ENCODE measurements at places on chromosomes 3 and 15.

GRCh38 chr3:63762180-63762579 is 56.9 kb upstream of the C3orf49 start:
- no peak for DNase-seq

GRCh38 chr3:1600700-1601418 is 497.8 kb upstream of the CNTN4 start:
- no peak for DNase-seq

DNA sequence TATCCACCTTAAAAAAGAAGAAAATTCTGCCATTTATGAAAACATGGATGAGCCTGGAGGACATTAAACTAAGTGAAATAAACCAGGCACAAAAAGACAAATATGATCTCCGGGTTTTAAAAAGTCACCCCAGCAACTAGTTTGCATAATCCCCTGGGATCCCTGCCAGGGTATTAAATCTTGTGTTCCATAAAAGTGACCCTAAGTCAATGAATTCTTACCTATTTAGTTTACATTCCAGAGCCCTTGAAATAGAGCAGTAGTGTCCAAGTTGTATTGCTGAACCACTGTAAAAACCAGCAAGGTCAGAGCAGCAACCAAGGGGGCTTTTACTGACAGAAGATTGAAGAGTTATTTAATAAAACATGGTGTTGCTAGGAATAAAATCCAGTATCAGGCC is 716.8 kb upstream of the BCHE start:
- DNase-seq: no peak

DNA sequence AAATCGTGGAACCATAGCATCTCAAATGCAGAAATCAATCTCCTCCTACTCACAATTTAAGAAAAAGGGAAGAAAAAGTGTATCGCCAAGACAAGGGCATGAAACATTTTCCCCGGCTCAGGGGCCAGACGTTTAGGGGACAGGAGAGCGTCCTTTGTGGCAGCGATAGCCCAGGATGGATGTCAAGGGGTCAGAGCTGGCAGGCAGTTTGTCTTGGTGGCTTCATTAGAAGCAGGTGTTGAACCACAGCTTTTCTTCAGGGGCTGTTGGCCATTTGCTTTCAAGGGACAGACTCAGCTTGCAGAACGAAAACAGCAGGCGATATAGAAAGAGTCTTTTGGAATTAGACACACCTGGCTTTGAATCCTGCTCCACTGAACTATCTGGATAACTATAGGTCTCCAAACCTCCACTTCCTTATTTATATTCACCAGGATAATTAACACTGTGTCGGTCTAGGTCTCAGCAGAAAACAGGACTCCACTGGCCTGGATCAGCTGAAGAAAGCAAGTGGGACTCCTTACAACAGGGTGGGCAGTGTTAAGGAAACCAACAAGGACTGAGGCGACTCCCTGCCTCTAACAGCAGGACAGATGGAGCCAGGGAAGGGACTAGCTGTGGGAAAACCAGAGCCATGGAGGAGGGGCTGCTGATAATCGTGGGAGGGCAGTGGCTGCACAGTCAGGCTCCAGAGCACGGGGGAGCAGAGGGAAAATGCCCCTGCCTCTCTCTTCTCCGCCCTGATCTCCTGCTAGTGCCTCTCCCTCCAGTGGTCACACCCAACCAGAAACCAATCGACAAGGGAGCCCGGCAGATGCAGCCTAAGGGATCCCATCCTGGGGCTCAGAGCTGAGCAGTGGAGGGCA is 123.6 kb downstream of the LIPC start:
- no peak for DNase-seq

DNA sequence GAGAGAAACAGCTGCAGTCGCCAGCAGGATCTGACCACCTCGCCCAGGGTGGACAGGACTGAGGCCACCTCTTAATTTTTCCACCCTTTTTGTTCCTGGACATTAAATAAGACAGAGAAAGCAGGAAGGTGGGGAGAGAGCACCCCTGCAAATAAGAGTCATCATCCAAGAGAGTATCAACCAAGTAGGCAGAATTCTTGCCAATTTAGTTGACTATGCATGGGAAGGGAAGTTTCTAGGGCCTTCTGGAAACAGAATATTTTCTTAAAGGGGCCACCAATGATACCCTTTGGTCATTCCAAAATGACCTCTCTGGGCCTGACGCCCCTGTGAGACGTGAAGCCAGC is 136.2 kb downstream of the TJP1 start:
- no peak for DNase-seq

DNA sequence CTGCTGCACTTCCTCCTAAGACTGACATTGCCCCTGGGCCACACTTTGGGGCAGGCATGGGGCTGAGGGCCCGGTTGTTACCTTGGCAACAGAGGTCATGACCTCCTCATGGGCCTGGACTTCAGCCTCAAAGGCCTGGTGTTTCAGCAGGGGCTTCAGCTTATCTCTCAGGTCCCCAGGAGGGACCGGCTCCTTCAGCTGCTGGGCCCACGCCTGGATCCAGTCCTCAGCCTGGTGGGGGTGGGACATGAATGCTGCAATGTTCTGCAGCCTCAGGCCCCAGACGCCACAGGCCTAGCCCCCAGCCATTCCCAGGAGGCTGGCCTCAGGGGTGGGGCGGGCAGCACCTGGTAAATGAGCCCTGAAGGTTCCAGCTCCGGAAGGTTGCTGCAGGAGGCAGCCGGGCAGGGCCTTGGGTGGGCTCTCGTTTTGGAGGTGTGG is 27.6 kb downstream of the SPTBN5 start:
- no peak for DNase-seq

GRCh38 chr3:122315619-122316018 is 9.4 kb upstream of the CSTA start:
- DNase-seq: no peak

DNA sequence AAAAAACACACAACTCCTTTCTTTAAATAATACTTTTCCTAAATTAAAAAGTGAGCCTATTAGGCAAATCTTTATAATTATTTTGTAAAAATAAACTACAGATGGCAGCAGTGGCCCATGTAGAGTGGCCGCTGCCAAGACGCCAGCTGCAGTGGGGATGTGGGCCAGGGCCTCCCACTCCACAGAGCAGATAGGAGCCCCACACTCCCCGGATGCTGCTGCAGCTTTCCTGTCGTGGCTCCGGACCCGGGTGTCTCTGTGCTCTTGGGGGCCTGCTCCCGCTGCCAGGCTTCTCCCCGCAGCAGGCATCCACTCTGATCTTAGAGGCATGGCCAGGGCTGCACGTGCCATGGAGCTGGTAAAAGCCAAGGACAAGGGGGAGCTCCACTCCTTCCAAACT is 67.5 kb downstream of the PROS1 start:
- no peak for DNase-seq

- DNase-seq: no peak
These were observed 767.1 kb downstream of the NTRK3 start for GRCh38 chr15:87489456-87489855.

GRCh38 chr15:32668942-32669341 is 27.4 kb downstream of the SCG5 start:
- no peak for DNase-seq

GRCh38 chr3:98962189-98962930 is 60.9 kb upstream of the DCBLD2 start:
- peak; percentile 92 for DNase-seq

- no peak for DNase-seq
These were observed 288.0 kb upstream of the TLE3 start for GRCh38 chr15:70385711-70386110.

- peak; percentile 9 for DNase-seq
These were observed 38.3 kb downstream of the SCAPER start for GRCh38 chr15:76866716-76867321.

DNA sequence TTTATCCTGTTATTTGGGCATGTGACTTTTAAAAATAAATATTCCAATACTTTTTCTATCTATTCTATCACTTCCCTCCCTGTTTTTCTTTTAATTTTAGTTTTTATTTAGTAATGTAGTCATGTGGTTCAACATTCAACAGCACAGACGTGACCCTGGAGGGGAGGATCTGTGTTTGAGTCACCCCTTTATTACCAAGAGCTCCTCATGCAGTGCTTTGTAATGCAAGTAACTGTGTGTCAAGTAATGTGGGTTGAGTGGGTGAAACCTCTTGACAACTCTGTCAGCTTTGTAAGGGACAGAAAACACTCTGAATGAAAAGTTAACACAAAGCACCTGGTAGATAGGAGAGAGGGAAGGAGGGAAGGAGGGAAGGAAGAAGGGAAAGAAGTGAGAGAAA is 89.7 kb upstream of the FGF12 start:
- peak; percentile 65 for DNase-seq
